ENCODE measurements at places on chromosomes 6 and 20. TPM values are rescaled to one million over a fixed set of nuclear protein-coding genes. Genes with fewer than 3 reads are reported as not detected.

Gene SLC44A4
- 10.5 TPM for total RNA-seq

GRCh38 chr6:108988765-108989164 lies 105.9 kb downstream of the SESN1 start:
- no peak for DNase-seq

Gene TUBB2B
- total RNA-seq, result 7.3 TPM

Gene BCKDHB
- total RNA-seq, result 23.4 TPM

Gene SCRT2
- total RNA-seq, result not detected

Gene ANKRD66
- not detected for total RNA-seq

Gene SLC17A9
- total RNA-seq, result 4.9 TPM

- DNase-seq, result no peak
These were observed 110.2 kb downstream of the WDR27 start for GRCh38 chr6:169591616-169592015.

DNA sequence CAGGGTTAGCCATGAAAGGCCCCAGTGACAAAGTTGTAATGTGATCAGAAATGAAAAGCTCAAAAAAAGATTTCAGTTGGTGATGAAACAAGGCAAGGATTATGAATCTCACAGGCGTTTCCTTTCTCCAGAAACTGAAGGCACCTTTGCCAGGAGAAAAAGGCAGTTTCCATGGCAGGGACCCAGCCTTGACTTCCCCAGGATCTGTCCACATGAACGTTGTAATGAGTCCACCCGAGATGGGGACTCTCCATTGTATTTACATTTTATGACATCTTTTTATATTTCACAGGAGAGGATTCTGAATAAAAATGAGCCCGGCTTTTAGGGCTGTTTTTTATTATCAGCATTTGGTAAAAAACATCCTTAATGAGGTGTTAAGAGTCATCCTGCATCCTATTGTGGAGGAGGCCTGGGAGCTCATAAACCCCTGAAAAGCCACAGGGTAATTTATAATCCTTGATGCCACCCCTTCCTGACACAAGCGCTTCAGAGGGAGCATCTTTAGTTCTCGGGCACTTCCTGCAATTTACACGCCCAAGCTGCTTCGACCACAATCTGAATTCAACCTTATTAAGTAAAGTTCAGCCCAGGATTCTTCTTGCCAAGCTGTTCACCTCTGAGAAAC lies 74.1 kb upstream of the SALL4 start:
- DNase-seq, result no peak

Gene HSPA12B
- total RNA-seq, result 25.2 TPM

Gene BPIFB1
- not detected for total RNA-seq

DNA sequence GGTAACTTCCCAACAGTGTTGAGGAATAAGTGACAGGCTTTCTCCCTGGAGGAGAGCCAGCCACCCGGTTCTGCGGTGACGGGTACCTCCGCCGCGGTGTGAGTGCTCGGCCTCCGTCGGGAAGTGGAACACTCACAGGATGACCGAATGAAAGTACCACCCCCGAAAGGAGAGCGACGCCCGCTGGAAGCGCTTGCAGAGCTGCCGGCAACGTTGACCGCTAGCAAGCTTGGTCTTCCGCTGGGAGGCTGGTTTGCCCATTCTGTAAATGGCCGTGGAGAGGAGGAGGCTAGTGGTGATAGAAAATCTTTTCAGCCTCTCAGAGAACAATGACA lies 614 bp upstream of the TMEM242 start:
- peak; percentile 61 for DNase-seq

Gene GSS
- 61.9 TPM for total RNA-seq

Gene ENPP3
- total RNA-seq, result 0.98 TPM

- no peak for DNase-seq
These were observed 506.9 kb upstream of the JARID2 start for GRCh38 chr6:14738933-14739332.

Gene ANGPT4
- 18.4 TPM for total RNA-seq

DNA sequence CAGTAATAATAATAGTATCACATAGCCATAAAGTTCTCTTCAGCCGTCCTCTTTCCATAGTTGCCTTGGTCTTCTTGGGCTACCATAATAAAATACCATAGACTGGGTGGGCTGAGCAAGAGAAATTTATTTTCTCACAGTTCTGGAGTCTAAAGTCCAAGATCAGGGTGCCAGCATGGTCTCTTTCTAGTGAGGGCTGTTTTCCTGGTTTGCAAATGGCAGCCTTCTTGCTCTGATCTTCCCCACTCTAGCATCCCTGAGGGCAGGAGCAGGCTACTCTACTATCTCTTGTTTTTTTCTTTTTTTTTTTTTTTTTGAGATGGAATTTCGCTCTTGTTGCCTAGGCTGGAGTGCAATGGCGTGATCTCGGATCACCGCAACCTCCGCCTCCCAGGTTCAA lies 8.2 kb upstream of the BEND3 start:
- no peak for DNase-seq

Gene MCHR2
- total RNA-seq, result not detected

DNA sequence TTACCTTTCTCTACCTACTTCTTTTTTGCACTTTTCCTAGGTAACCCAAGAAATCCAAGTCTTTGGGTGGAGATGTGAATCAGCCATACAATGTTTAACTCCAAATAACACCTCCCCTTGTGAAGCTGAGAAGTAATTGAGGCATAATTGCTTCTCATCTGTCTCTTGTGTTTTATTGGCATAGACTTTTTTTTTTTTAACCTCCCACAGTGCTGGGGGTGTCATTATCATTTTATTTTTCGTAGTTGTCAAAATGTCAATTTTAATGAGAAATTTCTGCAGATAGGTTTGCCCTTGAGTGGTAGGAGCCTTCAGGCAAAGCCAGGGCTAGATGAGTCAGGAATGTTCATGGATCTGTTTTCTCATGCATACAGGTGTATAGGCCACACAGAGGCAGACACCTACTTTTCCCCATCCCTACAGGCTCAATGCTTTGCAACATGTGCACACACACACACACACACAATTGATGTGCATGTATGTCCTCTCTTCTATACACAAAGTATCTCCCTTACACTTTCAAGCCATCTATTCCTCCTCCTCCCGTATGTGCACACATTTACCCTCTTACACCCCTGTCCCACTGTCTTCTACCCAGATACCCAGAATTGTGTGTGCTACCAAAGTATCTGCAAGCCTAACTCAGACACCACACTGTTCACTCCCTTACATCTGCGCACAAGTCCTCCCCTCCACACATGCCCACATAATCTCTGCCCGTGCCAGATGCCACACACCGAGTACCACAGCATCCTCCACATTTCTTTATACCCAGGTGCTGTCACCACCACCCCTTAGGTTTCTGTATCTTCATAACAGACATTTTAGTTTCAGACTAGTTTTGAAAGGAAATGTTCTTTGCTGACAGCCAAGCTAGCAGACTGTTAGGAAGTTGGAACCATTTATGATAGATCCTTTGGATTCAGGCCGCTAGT lies 22.0 kb downstream of the RALY start:
- no peak for DNase-seq

Gene ABRACL
- 26.9 TPM for total RNA-seq

Gene LPA
- total RNA-seq, result not detected

DNA sequence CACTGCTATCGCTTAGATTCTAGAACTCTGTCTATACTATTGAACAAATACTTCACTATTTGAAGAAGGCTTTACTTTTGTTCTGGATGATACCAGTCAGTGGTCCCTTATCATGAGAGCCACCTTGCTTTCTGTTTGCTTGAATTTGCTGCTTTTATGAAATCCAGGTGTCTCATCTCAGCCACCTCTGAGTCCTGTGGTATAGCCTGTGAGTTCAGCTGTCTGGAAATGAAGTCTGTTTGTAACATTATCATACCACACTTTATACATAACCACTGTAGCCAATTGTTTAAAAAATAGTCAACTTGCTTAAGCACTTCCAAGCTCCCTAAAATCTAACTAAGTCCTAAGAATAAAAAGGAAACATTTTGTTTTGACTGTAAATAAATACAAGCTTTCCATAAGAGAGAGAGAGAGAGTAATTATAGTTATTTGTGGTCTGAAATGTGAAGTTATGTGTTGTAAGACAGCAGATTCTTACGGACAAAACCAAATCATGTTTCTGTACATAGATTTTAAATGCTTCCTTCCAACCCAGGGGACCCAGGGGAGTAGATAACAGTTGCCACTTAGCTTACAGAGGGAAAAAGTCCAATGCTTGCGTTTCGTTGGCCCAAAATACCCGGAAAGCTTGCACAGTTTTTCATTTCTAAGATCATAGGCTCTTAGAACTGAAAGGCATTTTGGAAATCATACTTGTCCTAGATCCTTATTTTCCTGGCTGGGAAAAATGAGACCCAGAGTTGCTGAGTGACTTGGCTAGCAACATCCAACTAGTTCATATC lies 1107.8 kb upstream of the FLRT3 start:
- DNase-seq, result no peak

GRCh38 chr6:46186583-46186982 lies 15.8 kb upstream of the ENPP5 start:
- no peak for DNase-seq

Gene FAM209B
- total RNA-seq, result not detected

GRCh38 chr6:41426438-41426851 lies 91.0 kb downstream of the NCR2 start:
- DNase-seq, result no peak

Gene RAMACL
- total RNA-seq, result 13.4 TPM

DNA sequence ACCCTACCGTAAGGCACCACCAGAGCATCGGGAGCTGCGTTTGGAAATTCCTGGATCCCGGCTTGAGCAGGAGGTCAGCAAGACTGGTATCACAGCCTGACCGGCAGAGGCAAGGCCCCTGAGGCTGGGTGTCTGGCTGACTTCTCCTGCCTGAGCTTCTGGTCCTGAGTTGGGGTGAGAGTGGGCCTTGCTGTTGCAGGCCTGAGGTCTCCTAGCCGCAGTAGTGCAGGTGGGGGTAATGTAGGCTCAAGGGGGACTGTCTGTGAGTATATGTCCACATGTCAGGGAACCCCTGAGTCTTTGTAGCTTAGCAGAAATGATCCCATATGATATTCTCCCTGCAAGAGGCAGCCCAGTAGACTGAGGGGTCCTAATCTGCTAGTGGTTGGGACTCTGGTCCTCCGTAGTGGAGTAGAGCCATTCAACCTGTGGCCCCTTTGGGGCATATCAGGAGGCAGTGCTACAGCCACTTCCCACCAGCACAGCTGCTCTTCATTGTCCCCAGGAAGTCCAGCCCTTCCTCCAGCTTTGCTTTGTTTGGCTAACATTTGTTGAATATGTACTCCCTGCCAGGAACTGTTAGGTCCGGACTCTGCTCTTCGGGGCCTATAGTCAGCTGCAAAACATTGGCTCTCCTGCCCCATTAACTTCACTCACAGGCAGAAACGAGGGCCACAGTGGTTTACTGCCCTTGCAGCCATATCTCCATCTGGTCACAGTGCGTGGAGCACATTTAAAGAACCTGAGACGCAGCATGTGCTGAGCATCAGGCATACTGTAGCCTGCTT lies 10.9 kb downstream of the LRRC73 start:
- no peak for DNase-seq

Gene SYNDIG1
- under 0.01 TPM for total RNA-seq

Gene RIPK1
- total RNA-seq, result 38.9 TPM

GRCh38 chr6:144264270-144265060 lies 20.7 kb upstream of the UTRN start:
- DNase-seq, result peak; percentile 55

DNA sequence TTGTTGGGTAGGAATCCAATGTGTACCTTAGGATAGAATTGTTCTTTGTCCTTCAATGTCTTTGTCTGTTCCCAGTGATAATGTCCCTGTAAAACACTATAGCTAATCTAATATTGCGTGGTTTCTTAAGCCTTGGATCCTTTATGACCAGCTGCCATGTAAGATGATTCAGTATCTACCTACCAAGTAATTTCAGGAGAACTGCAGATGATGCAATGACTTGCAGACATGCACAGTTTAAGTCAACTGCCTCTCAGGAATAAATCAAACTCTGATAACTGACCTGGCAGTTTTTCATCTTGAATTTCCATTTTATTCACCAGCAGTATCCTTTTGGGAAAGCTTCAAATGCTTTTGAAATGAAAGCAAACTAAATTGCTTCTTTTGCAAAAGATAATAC lies 157.8 kb downstream of the TPBG start:
- no peak for DNase-seq

DNA sequence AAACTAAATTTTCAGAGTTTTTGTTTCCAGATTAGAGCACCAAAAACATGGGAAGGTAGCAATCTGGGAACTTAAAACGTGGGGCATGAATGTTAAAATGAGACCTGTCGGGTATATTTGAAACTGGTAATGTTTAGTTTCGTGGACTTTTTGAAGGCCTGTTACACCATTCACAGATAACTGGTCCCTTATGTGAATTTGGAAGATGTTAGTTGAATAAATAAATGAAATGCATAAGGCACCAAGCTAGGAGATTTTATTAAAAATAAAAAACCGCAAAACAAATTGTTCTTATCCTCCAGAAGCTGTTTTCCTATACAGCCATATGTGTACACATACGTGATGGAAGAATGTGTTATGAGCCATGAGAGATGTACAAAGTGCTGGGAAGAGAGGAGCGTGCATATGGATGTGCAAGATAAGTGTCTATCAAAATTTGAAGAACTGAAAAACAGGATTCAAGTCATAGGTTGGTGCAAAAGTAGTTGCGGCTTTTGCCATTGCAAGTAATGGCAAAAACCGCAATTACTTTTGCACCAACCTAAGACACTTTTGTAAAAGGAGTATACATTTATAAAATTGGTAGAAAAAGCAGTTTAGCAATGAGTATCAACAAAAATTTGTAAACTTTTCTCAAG lies 700 bp upstream of the MCUR1 start:
- no peak for DNase-seq

Gene GPRC6A
- not detected for total RNA-seq

DNA sequence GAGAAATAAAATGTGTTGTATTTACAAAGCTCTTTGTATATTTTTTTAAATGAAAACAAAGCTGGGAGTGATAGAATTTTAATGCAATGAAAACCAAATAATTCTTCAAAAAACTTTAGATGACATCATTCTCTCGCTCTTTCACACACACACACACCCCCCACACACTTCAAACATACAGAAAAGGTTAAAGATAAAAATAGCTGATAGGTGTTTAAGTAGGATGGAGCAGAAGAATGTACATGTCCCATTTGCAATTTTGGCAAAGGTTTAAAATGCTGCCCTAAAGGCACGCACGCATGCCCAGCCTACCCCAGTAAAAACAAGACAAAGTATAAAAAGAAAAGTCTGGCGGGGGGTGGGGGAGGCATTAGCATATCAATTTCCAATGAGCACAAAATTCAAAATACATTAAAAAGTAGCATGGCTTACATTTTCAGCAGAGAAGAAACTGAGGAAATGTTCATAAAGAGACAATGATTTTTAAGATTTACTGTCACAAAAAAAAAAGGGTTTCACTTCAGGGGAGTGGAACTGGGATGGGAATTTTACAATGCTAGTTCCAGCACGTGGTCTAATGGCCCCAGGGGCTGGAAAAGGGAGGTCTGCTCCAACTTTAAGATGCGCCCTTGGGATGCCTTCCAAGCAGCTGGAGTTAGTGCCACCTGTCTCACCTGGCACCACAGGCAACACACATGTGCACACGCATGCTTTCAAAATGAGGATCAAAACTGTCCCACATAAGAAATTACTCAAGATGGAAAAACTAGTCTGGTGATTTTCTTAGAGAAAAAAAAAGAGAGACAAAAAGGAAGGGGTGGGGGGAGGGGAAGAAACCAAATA lies 55.1 kb upstream of the NFATC2 start:
- no peak for DNase-seq

Gene FGD2
- total RNA-seq, result 18.6 TPM

GRCh38 chr6:144335311-144335861 lies 50.3 kb downstream of the UTRN start:
- no peak for DNase-seq
